ENCODE measurements at places on chromosomes 13 and 19.

DNA sequence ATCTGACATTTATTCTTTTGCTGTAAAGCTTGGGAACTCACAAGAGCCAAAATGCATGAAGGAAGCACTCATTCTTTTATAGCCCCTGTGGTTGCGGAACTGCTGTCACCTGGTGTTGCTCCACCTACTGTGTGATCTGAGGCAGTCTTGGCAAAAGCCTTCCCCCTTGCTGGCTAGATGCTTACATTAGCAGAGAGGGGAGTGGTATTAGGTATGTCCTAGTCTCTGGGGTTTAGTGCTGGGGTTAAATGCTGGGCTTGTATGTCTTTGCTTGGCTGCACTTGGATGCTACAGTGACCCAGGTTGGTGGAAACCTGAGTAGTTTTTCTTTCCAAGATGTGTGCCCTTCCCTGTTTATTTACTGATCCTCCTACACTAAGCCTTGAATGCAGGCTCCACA is 99.3 kb downstream of the WDFY2 start:
- DNase-seq = no peak

- DNase-seq = peak; percentile 83
Observed at GRCh38 chr19:13995017-13995728, 10.9 kb downstream of the RFX1 start.

DNA sequence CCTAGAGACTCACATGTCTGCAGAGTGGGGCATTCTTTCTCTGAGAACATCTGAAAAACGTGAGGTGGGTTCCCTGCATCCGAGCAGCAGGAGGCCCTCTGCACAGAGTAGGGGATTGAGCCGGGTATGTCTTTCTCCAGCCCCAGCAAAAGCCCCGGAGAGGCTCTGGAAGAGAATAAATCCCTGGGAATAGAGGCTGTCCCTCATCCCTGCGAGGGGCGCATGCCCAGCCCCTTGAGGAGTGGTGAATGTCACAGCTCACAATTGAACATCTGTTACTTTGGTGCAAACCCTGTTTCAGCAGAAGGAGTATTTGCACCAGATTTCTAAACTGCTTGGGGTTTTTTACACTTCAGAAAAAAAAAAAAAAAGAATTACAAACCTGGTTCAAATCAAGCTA is 164.6 kb downstream of the FGF14 start:
- DNase-seq = no peak

GRCh38 chr19:17532116-17532515 is 20.7 kb downstream of the PGLS start:
- no peak for DNase-seq

DNA sequence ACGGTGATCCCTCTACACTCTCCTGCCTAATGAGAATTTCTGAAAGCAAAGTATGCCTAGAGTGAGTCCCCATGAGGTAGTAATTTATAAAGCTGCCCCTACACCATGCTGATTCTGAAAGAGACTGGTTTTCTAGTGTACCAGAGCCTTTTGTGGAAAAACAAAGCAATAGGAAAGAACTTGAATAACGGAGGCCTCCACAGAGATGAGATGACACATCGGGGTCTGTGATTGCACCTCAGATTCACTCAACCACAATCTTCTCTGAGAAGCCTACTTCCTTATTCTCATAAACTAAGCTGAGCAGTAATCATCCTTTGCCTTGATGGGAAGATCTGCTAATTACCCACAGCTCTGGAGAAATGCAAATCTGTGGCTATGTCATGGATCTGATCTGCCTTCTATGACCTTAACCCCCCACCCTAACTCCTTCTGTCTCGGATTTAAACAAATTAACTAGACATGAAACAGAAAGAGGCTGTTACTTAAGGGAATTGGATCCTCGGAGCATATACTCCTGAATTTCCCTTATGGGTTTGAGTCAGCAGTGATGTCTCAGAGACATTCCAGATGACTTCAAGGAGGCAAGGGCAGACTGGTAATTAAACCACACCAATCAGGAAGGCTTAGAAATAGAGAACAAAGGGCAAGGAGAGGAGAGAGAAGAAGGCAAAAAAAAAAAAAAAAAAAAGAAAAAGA is 128.0 kb downstream of the DCT start:
- DNase-seq = peak; percentile 79

DNA sequence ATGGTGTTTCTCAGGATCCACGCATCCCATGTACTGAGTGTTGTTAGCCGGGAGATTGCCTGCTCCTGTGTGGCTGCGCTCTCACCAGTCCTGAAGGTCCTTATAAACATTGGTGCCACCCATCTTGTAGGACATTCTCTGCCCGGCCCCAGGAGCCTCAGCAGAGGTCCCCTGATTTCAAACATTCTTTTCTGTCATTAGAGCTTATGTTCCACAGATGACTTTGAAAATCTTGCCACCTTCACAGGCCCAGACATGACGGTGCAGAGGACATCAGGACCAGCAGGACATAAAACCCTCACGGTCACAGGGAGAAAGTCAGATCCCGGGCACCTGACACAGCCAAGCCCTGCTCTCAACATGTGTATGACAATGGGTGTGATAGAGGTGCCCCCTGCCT is 33.2 kb upstream of the PEPD start:
- no peak for DNase-seq

GRCh38 chr13:52002361-52002760 is 8.9 kb downstream of the ATP7B start:
- DNase-seq = no peak

DNA sequence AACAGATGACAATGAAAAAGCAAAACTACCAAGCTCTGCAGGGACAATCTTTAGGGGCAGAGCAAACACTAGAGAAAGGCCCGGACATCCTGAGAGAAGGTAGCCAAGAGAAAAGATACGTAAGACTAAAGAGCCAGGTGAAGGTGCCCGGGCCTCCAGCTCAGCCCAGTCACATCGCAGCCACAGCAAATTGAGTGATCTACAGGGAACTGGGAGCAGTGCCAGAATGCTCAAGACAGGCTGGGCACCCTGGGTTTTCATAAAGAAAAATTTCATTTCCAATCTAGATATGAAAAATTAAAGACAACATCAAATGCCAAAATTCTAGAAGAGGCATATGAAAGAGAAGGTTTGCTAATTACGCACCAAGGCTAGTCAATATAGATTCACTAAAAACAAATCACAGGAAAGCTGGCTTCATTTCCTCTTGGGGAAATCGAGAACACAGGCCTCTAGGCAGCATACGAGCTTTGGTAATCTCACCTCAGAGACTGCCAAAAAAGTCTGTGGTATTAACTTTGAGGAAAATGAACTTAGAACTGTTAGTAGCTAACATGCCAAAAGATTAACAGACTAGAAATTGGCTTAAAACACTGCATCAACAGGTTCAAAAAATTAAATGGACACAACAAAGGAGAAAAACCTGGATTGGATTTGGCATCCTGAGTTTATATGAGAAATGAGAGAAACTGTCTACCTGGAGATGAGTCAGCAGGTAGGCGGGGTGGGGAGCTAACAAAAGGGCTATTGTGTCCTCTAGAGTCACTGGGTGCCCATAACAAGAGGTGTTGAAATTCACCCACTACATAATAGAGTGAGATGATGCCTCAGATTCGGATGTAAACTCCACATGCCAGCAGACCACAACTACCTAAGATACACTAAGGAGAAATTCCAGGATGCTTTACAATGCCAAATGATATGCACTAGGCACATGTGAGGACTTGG is 6.6 kb downstream of the ANKRD10 start:
- no peak for DNase-seq

GRCh38 chr13:112651311-112651710 is 38.5 kb upstream of the ATP11A start:
- no peak for DNase-seq

- DNase-seq = no peak
Observed at GRCh38 chr13:93881411-93881810, 598.1 kb downstream of the DCT start.

DNA sequence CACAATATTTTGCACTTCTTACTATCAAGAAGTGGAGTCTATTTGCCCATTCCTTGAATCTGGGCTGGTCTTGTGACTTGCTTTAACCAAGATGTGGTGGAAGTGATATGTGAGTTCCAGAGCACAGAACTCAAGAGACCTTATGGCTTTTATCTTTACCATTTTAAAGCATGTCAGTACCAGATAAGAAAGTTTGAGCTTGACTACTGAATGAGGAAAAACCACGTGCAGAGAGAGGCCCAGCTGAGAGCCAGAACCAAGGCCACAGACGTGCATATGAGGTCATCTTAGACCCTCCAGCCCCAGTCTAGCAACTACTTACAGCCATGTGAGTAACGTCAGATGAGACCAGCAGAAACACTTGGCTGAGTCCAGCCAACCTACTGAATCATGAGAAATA is 6.3 kb upstream of the CDK8 start:
- DNase-seq = no peak

DNA sequence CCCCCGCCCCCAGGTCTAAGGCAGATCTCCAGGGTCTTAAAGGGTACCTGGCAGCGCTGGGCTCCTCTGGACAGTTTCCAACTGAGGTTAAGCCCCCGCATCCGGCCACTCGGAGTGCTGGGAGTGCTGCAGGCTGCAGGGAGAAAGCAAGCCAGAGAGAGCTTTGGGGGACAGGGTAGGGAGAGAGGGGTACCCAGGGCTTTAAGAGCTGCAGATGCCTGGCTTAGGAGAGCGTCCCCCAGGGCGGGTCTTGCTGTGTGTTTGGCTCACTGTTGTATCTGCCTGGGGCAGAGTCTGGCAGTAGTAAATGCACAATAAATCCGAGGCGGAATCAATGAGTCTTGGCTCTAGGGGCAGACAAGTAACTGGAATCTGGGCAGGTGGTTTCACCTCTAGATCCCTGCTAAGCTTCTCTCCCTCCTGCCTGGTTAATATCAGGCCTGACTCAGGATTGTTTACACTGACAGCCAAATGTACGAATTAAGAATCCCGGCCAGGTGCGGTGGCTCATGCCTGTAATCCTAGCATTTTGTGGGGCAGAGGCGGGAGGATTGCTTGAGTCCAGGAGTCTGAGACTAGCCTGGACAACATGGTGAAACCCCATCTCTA is 798 bp upstream of the COX6B2 start:
- no peak for DNase-seq

DNA sequence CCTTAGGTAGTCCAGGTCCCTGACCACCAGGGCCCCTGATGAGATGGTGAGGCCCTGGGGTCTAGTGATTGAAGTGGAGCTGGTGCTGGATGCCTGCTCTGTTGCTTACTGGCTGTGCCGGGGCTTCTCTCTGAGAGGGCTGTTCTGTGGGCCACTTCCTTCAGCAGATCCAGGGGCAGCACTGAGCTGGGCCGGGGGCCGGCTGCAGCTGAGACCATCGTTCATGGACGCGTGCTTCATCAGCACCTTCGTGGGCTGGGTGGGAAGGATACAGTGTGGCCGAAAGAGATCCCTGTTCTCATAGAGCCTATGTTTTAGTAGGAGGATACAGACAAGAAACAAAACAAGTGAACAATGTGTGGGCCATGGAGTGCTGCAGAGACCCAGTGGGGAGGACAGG is 33.2 kb upstream of the TEX29 start:
- DNase-seq = no peak

DNA sequence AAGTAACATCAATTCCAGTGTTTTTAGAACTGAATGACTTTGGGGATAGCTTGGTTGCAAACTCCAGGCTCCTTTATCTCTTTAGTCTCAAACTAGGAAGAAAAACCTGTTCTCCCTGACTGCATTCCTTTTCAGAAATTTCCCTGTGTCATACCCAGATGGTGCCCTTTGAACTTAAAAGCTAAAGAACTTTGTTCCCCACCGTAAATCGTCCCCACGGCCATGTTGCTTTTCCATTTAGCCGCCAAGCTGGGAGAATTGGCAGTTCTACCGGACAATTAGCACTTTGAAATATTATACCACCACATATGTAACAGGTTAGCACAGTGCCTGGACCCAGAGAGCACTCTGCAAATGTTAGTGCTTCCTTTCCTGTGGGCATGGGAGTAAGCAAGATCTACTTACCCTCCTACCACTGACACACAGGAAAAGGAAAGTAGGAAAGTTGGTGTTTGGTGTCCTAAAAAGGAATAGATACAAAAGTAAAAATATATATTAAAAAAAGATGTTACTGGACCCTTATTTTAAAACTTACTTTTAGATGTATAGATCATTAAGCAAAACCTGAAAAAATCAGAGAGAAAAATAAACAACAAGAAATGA is 191.9 kb upstream of the MIR17HG start:
- DNase-seq = no peak

DNA sequence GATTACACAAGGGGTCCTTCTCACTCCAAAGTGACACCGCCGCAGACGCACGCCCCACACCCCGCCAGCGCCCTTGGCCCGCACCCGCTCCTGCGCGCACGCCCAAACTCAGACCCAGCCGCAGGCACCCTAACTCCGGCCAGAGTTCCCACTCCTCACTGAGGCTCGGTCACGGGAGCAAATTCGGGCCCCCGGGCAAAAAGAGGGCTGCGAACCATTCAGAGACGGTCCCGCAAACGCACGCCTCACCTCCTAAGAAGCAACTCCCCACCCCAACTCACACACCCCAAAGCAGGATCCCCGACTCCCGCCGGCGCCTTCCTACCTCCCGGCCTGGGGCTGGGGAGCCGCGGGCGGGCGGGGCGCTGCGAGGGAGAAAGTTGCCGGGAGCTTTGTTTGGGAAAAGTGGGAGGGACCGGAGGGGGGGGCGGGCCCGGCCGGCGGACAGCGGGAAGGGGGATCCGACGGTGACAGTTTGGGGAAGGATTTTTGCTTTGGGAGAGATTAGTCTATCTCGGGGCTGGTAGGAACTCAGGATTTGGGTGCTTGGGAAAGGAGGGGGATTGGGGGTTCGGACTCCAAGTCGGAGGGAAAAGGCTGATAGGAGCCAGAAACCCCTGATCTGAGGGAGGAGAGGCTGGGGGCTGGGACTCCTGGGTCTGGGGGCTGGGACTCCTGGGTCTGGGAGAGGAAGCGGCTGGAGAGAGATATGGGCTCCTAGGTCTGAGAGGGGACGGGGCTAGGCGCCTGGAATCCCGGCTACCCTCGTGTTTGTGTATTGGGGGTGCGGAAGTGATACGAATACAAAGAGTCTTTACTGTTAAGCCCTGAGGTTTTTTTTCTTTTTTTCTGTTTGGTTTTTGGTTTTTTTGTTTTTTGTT is at the start of gene TEAD2:
TSS of gene TEAD2 (minus strand) at position 369 of the 881 bp plus-strand sequence. CDS start 2,341 bp downstream, outside the sequence.
- peak; percentile 74 for DNase-seq

- DNase-seq = peak; percentile 68
Observed at GRCh38 chr13:43316946-43317353, 293.6 kb downstream of the DNAJC15 start.

GRCh38 chr13:74103970-74104555 is 30.1 kb downstream of the KLF12 start:
- DNase-seq = no peak

- DNase-seq = peak; percentile 97
Observed at GRCh38 chr19:16829010-16829821, at the start of gene SIN3B. TSS of gene SIN3B (plus strand) at chr19:16829398. CDS start at chr19:16829421, 23 bp downstream.

GRCh38 chr19:12769689-12770088 is 5.7 kb downstream of the HOOK2 start:
- no peak for DNase-seq

- no peak for DNase-seq
Observed at GRCh38 chr13:46595136-46595884, 42.3 kb downstream of the LRCH1 start.

GRCh38 chr13:34655554-34655953 is 286.5 kb upstream of the NBEA start:
- no peak for DNase-seq

DNA sequence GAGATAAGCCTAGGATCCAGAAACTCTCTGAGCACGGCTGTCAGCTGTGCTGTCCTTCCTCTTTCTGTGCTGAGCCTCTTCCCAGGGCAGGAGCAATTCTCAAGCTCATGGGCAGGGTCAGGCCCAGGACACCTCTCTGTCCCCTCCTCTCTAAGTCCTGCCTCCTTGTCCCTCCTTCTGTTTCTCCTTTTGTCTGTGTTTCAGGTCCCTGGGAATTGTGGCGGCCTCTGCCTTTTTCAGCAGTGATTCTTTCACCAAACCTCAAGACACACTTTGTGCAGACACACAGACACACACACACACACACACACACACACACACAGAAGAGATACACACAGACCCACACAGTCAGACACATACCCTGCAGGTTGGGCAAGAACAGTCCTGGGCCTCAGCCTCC is at the start of gene PSG1:
TSS of gene PSG1 (minus strand) at position 101 of the 400 bp plus-strand sequence. CDS start 132 bp downstream, outside the sequence.
- DNase-seq = no peak

Measured in AG08395 (cell line).